ENCODE measurements at places on chromosomes 3 and 15.

GRCh38 chr3:21067031-21067813 lies 683.8 kb downstream of the ZNF385D start:
- DNase-seq: no peak

DNA sequence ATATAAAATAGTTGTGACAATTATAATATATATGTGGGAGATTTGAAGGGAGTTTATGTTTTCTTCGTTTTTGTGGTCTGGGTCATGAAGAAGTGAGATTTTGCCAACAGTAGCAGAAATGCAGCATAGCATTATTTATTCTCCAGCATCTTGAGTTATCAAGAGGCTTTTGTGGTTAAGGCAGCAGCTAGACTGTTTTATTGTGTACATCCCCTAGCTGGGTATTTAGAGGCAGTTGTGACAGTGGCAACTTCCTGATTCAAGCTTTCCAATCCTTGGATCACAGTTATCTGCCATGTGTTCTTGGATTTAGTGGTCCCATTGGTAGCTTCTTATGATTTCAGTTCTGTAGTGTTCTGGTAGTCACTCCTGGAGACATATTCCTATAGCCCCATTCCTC lies 29.0 kb downstream of the ARIH1 start:
- no peak for DNase-seq

DNA sequence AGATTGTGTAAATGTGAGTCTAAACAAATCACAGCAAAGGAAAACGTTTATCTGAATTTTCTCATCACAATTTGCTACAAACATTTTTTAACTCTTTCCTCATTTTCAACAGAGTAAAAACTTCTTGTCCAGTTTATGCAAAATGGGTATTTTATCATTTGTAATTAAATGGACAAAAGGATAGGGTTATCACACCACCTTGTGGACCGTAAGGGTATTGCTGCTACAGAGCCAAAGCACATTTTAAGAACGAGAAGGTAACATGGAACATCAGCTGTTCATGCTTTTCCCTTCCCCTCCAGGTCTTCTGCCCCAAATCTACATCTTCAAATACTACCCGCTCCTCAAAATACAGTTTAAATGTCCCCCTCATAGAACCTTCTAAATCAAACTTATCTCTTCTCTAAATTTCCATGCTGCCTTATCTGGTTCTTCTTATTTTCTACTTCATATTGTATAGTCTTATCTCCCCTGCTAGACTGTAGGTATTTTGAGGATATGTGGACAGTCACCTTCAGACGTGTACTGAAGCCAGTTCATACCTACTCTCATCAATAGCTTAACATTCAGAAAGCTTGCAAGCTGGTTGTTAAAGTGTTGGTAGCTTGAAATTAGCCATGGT lies 12.8 kb upstream of the SETMAR start:
- no peak for DNase-seq

GRCh38 chr15:79897701-79898113 lies 893 bp upstream of the MTHFS start:
- DNase-seq: no peak

GRCh38 chr15:93983526-93983925 lies 247.8 kb upstream of the MCTP2 start:
- no peak for DNase-seq

- no peak for DNase-seq
Measured at GRCh38 chr3:100516232-100516631, 23.8 kb downstream of the TMEM45A start.

GRCh38 chr3:29512641-29513040 lies 231.8 kb downstream of the RBMS3 start:
- DNase-seq: no peak

DNA sequence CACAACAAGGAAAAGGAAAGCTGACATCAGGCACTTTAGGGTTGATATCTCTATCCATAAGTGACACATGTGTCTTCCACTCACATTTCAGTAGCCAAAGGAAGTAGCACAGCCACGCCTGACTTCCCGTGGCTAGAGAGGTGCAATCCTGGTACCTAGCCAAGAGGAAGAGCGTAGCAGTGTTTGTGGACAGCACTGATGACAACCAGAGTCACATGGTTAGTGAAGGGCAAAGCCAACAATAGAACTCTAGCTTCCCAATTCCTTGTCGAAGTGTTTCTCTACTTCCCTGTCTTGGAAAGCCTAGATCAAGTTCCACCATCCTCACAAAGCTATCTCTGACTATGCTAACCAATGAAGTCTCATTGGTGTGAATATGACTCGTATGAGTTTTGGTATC lies 189.2 kb downstream of the RSL24D1 start:
- DNase-seq: no peak

Measured in activated T-helper 1 cell treated with anti-CD3 and anti-CD28 coated beads, Interleukin-2, amount 50 U/mL, for 16 hours (primary cell).